ENCODE measurements at places on chromosomes 3 and 15.

DNA sequence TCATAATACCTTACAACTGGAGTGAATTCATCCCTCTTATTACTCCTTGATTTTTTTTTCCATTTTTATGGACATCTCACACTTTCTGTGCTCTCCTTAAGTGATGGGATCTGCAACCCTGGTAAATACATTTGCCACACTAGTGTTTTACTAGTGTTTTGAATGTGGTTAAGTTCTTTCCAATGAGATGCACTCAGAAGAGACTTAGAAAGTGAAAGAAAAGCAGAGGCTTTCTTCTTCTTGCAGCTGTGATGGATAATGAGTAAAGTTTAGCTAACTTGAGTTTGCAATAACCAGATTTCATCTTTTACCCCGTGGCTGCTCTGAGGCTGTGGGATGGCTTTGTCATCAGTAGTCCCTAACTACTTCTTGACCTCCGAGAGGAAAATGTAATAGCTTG lies 1248.4 kb downstream of the NSUN3 start:
- no peak for DNase-seq

DNA sequence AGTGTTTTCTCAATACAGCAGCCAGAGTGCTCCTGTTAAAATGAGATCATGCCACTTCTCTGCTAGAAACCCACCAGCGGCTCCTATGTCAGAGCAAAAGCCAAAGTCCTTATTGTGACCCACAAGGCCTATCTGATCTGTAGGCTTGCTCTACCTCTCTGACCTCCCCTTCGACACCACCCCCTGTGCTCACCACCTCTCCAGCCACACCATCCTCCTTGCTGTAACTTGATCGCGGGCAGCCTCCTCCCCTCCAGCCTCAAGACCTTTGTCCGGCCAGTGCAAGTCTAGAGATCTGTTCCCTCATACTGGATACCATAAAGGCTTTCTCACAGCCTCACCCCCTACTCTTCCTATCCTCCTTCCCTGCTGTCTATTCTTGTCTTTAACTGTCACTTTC lies 1.9 kb upstream of the IGDCC4 start:
- no peak for DNase-seq

GRCh38 chr3:120302361-120302760 lies 17.3 kb upstream of the GPR156 start:
- DNase-seq = peak; percentile 70

- peak; percentile 42 for DNase-seq
These were observed 985 bp downstream of the LCMT2 start for GRCh38 chr15:43329217-43329959.

DNA sequence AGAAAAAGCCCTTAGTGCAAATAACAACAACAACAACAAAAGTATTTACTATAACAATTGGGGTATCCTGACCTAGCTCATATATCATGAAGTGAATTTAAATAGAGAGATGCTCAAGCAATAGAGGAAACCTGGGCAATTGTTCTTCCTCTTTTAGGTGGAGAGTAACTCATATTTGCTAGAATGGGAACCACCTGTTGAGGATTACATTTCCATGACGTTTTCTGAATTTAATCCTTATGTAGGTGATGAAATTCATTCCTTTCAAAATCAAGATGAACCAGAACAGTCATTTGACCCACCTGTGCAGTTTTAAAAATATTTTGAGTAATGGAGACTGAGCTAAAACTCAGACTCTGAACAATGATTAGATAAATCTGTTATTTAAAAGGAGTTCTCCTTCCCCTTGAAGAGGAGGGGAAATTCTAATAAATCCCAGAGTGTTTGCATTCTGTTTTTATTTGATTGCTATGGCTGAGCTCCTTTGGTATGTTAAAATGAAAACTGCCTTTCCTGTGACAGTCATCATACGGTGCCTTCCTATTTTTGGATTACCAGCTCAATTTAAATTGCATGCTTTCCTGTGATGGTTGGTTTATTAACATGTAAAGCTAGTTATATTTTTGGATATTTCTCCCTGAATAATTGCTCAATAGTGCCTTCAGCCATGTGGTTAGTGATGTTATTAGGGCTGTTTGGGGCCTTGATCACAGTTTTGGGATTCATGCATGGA lies 24.3 kb downstream of the VPS8 start:
- DNase-seq = no peak

DNA sequence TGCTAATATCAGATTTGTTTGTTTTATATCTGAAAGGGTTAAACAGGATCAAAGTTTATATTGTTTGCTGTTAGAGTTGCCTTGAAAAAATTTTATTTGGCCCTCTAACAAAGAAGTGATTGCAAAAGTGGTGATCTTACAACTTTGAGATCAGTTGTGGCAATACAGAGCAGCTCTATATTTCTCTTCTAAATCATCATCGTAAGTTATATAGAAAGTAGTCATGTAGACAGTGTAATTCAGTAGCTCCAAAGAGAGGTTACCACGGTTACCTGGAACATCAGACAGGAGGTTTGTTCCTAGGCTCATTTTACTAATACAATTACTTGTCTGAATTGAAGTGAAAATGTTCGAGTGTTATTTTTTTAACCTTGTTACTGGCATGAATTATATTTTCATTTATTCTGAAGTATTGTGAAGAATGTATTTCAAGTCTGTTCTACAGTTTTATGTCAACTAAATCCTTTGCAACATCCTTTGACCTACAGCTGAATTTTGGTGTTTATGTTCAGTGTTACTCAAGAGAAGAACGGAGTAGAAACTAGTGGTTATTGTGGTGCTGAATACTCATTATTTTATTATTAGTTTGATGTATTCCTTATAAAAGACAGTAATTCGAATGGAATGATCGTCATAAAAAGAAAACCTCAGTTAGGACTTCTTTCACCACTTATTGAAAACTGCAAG lies 214.2 kb downstream of the NAALADL2 start:
- DNase-seq = no peak

DNA sequence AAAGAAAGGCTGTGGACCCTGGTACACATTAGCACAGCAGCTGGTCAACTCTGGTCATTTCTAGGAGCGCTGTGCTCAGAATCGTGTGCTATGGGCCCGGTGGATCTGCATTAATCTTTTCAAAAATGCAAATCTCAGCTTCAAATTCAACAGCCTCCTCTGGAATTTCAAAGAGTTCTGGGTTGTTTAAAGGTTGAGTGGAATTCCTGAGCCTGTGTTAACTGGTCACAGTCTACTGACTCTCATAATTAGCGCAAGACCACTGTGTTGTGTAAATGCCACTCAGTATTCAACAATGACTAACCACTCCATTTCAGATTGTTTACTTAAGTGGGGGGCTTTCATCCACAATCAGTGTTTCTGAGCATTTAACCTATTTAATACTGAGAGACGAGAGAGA lies 2.7 kb upstream of the ARNT2 start:
- DNase-seq = no peak

DNA sequence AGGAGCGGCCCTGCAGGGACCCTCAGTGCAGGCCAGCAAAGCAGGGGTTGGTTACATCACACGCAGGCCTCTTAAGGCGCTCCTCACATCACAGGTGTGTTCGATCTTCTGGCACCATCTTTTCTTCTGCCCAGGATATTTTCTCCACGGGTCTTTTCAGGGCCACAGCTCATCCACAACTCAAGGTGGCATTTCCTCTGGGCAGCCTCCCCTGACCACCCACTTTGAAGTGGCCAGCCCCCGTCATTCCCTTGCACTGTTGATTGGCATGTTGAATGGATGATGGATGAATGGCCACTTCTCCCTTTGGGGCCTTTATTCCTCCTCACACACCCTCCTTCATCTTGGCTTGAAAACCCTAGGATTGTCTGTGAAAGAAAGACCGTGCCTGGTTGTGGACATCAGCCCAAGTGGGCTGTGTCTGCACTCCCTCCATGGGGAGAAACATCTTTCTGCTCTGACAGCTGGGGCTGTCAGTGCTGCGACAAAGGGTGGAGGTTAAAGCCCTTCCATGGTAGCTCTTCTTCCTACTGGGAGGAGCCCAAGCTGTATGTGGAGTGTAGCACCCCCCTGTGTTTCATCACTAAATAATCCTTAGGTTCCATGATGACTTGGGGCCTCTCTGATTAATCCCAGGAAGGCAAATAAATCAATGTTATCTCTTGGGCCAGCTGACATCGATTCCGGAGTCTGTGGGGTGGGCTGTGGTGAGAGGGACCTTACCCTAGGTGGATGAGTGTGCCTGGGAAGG lies 102.5 kb downstream of the EPHB1 start:
- no peak for DNase-seq

GRCh38 chr3:52090131-52090932 lies 34.0 kb upstream of the DUSP7 start:
- DNase-seq = peak; percentile 87

DNA sequence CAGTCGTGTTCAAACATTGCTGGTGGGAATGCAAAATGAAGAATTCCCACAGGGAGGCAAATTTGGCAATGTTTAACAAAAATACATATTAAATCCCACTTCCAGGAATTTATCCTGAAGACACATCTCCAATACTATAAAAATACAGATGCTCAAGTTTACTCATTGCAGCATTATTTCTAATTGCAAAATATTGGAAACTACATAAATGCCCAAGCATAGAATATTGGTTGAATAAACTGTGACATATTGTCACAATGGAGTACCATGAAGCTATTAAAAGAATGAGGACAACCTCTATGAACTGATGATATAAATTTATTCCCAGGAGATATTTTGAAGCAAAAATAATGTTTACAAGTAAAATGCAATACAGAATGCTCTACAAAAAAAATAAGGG lies 49.7 kb upstream of the UBE2E2 start:
- DNase-seq = no peak

DNA sequence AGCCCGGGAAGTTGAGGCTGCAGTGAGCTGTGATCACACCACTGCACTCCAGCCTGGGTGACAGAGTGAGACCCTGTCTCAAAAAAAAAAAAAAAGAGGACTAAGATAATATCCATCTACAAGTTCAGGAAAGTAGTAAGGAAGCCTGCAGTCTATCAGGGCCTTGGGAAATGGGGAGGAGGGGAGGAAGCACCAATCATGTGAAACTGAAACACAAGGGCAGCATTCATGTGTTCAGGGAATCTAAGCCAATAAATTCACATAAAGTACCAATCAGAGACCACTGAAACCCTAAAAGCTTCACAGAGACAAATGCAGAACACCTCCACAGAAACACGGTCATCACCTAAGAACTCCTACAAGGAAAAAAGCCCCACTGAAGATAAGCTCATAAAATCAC lies 22.9 kb upstream of the HHATL start:
- no peak for DNase-seq

DNA sequence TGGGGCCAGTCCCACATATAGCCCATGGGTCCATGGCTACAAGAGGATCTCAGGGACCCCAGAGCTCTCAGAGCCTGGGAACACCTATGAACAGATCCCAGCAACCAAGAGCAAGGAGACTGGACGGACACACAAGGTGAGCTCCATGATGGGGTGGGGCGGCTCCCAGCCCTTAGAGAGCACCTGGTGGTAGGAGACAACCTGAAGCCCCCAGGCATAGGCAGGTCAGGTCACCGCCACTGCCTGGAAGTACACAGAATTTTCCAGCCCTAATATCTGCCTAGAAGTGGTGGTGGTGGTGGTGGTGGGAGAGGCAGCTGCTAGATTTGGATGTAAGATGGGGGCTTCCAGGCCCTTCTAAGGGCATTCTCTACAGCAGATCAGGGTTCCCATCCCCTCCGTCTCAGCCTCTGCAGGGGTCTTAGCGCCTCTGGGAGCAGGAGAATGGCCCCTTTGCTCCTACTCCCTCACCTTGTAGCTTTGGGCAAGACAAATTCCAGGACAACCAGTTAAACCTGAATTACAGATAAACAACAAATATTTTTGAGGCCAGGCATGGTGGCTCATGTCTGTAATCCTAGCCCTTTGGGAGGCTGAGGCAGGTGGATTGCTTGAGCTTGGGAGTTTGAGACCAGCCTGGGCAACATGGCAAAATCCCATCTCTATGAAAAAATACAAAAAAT lies 9.2 kb downstream of the SH2D7 start:
- DNase-seq = no peak

- DNase-seq = no peak
These were observed 489.2 kb upstream of the CNTN4 start for GRCh38 chr3:1609416-1609815.

DNA sequence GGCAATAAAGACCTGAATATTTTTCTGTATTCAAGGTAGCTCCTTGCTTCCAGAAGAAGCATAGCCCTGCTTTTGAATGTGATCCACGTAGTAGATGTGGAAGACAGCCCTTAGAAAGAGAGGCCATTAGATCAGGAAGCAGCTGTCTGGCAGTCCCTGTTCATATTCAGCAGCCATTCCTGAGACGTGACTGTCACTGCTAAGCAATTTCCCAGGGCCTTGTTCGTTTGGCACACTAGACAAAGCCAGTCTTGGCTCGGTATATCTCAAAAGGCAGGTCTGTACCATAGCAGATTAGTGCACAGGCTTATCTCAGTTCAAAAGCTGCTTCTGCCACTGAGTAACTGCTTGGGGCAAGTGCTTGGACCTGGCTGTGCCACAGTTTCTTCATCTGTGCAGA lies 287.8 kb upstream of the MCTP2 start:
- DNase-seq = no peak

GRCh38 chr3:35784169-35784568 lies 144.8 kb downstream of the ARPP21 start:
- no peak for DNase-seq

DNA sequence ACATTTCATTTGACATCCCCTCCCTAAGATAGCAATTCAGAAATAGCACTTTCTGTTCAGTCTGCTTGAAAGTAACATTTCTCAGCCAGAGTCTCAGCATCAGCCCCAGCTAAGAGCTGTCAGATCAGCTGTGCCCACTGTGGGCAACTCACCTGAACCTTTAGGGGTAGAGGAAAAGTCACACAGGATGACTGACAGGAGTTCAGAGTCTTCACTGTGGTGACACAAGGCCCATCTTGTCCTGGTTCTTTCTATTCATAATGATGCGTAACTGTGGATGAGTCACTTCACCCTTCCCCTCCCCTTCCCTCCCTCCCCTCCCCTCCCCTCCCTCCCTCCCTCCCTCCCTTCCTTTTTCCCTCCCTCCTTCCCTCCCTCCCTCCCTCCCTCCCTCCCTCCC lies 96.1 kb upstream of the RASGRP1 start:
- no peak for DNase-seq

DNA sequence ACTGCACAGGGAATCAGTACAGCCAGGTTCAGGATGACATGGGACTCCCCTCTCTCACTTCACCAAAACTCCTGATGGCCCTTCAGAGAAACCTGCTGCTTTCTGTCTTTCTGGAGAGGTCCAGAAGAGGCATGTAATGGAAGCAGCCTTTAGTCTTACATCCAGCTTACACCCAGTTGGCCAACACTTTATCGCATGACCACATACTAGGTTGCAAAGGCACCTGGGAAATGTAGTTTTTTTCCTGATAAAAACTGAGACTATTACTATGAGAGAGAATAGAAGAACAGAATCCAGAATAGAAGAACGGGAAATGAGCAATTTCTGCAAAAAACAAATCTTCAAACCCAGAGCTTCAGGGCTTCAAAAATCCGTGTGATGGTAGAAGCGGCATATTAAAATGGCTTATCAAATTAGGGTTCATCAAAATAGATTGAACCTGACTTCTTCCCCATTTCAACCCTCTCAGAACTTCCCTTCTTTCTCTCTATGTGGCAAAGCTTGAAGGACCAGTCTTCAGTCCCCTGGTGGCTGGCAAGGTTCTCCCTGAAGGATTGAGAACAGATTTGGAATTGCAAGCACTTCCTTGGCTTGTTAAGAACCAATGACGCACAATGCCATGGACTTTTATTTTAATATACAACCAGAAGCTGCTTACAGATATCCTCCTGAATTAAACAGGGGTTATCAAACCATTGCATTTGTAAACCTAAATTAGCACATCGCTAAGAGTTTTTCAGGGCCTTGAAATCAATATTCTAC lies 34.4 kb downstream of the CORO2B start:
- DNase-seq = peak; percentile 45

- DNase-seq = no peak
These were observed 224.4 kb upstream of the TLE3 start for GRCh38 chr15:70322051-70322668.

- no peak for DNase-seq
These were observed 13.7 kb upstream of the SEMA3B start for GRCh38 chr3:50255251-50255615.

All from fibroblast of the aortic adventitia (primary cell).